CD8-positive, alpha-beta memory T cell (primary cell): ENCODE measurements at places on chromosomes 1 and 21. TPM values are rescaled to one million over a fixed set of nuclear protein-coding genes. Genes with fewer than 3 reads are reported as not detected.

DNA sequence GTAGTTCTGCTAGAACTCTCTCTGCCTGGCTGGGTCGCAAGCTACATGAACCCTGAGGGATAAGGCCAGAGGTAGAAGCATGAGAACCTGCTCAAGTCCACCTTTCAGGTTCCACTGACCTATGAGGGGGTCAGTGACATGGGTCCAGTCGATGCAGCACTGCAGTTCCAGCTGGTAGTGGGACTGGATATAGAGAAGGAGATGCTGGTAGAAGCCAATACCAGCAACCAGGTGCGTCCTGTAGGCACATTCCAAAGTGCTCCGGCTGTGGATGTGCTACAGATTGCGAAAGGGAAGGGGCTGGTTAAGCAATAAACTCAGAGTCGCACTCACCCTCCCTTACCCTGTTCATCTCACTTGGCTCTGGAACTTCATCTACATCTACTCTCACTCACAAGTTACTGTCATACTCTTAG is 5.7 kb downstream of the SMG5 start:
- no peak for DNase-seq

- no peak for DNase-seq
These were observed 7.3 kb downstream of the PODN start for GRCh38 chr1:53069265-53069662.

DNA sequence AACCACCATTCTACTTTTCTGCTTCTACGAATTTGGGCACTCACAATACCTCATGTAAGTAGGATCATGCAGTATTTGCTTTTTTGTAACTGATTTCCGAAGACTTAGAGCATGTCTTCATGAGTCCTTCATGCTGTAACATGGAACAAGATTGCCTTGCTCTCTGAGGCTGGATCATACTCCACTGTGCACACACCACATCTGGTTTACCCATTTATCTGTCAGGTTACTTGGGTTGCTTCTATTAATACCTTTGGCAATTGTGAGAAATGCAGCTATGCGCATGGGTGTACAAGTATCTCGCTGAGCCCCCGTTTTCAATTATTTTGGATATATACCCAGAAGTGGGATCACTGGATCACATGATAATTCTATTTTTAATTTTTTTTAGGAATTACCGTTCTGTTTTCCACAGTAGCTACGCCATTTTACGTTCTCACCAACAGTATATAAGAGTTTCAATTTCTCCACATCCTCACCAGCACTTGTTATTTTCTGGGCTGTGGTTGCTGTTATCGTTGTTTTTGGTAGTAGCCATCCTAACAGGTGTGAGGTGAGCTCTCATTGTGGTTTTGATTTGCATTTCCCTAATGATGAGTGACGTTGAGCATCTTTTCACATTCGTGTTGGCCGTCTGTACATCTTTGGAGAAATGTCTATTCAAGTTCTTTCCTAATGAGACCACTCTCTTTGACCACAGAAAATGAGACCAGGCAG is 10.7 kb upstream of the SLC2A5 start:
- DNase-seq, result no peak

TTC24 gene
- 7.4 TPM for total RNA-seq

- DNase-seq, result peak; percentile 79
These were observed 18.1 kb downstream of the GPR157 start for GRCh38 chr1:9110669-9111356.

ETV3L gene
- total RNA-seq, result not detected

DNA sequence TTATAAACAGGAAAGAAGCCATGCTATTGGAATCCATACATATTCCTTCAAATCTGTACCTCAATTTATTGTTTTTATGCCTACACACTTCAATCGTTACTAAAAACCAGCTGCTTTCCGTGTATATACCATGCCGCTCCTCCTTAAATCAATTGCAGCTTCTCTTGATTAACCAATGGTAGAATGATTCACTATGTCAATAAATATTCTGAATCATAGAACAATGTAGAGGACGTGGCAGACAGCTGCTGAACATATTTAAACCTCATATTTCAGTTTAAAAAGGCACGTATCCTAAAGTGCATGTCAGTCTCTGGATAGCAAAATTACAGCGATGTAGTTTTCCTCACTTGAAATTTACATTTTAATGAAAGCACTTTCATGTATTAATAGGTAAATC is 100.4 kb downstream of the MRPL39 start:
- no peak for DNase-seq

DNA sequence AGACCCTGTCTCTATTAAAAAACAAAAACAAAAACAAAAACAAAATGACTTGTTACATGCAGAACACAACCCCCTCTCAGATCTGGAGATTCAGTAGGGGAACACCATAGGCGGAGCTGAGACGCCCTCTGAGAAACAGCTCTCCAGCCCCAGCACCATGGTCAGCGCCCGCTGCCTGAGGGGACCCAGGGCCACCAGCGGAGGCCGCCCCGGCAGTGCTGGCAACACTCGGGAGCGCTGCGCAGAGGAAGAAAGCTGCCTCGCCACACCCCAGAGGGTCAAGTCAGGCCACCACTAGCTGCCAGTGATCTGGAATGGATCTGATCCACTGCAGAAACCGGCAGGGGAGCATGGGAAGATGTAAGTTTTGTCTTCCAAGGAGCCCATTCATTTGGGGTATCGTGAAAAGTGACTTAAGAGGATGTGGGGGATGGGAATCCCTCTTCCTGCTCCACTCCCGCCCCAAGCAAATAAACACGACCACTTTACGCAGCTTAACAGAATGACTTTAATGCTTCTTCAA is 3.1 kb downstream of the ACTA1 start:
- no peak for DNase-seq

- no peak for DNase-seq
These were observed 19.4 kb downstream of the RGL1 start for GRCh38 chr1:183824291-183824690.
